ENCODE measurements at places on chromosomes 7 and 10.

DNA sequence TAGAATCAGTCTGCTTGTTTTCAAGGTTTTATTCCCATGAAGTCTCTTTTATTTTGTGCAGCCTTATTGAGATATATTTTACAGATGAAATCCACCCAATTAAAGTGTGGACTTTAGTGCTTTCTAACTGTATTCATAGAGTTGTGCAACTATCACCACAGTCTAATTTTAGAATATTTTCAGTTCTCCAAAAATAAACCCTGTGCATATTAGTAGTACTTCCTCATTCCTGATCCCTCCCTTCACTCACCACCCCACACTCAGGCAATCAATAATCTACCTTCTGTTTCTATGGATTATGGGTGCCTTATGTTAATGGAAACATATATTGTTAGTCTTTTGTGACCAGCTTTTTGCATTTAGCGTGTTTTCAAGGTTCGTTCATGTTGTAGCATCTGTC is 185.7 kb upstream of the TMEM72 start:
- DNase-seq = peak; percentile 26

GRCh38 chr10:24279166-24279565 is 70.2 kb downstream of the KIAA1217 start:
- DNase-seq = no peak

GRCh38 chr7:39605087-39605486 is 18.3 kb upstream of the RALA start:
- DNase-seq = peak; percentile 64

DNA sequence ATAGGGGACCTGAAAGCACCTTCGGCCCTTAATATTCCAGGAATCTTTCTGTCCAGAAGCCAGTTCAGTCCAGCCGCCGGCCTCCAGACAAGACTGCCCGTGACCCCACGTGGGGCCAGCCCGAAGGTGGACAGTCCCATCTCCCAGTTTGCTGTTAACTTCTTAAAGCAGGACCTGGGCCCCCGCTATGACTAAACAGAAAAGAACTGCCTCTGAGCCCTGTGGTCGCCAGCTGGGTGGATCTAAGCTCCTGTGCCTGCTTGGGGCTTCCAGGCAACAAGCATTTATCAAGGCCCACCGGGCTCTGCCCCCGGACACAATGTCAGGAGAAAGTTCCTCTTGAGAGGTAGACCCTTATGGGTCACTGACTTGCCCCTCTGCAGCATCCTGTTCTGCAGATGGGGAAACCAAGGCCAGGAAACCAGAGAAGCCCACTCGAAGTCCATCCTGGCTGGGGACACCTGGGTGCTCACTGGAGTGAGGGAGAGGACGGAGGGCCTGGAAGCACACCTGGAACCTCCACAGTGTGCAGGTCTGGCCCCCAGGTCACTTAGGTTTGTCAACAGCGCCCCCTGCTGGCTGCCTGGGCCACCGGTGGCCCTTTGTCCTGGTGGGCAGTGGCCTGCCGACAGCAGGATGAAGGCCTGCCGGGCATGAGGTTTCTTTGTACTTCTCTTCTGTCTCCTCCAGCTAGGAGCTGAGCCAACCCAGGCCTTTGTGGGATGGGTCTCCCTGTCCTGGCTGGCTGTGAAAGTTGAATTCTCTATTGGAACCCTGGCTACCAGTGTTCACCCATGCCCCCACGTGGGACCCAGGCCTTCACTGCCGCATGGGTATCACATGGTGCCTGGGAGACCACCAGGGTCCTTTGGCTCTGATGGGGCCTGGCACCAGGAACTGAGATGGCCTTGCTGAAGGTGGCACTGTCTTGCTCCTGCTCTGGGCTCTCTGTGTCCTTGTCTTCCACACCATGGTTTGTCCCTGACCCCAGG is 128.0 kb downstream of the ZMIZ1 start:
- DNase-seq = peak; percentile 30

GRCh38 chr7:157699357-157700013 is 362.7 kb downstream of the DNAJB6 start:
- DNase-seq = no peak

- no peak for DNase-seq
Measured at GRCh38 chr10:130578532-130579289, 442.5 kb downstream of the GLRX3 start.

- DNase-seq = no peak
Measured at GRCh38 chr10:131662851-131663250, 238.0 kb upstream of the PPP2R2D start.

DNA sequence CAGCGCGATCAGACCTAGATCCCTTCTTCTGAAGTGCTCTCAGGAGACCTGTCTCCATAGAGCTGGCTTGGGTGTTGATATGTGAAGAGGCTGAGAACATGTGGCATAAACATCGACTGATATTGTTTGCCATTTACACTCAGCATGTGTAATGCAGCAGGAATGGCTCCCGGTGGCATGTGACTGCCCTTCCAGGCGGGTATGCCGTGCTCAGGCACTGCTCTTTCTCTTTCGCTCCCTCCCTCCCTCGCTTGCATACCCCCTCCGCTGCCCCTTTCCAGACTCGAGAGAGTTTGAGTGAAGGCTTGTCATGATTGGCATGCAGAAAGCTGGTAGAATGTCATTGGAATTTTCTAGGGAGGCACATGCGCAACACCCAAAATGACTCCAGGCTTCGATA is 107.3 kb upstream of the PDCD4 start:
- no peak for DNase-seq
